NCI-H187 treated with DMSO at 0.1 percent for 48 hours (cell line): ENCODE measurements at places on chromosomes 11 and 22.

- DNase-seq = no peak
Observed at GRCh38 chr22:31313366-31314147, 21.3 kb upstream of the PIK3IP1 start.

DNA sequence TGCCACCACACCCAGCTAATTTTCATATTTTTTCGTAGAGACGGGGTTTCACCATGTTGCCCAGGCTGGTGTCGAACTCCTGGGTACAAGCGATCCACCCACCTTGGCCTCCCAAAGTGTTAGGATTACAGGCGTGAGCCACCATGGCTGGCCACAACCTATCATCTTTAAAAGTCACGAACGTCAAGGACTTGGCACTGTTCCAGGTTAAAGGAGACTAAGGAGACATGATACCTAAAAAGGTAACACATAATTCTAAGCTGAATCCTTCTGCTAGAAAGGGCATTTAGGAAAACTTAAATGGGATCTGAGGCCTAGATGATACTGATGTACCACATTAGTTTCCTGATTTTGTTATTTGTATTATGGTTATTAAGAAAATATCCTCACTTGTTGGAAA, 43.3 kb upstream of the SYT9 start:
- no peak for DNase-seq

- no peak for DNase-seq
Observed at GRCh38 chr22:45127866-45128265, 35.9 kb upstream of the NUP50 start.

- no peak for DNase-seq
Observed at GRCh38 chr11:117992136-117992535, 5.9 kb downstream of the IL10RA start.

DNA sequence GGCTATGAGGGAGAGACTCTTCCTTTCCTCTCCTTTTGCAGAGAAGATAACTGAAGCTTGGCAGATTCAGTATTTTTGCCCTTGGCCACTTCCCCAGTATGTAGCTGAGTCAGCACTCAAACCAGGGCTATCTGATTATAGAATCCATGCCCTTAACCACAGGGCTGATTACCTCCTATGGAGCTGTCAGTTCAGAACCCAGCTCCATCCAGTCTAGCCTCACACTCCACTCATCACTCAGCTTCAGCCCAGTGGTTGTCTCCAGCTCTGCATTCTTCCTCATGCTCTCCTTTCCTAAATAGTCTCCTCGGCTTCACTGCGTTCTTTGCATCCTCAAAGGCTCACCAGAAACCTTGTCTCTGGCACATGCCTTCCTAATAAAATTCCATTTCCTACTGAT, 151.6 kb upstream of the BLID start:
- DNase-seq = no peak

DNA sequence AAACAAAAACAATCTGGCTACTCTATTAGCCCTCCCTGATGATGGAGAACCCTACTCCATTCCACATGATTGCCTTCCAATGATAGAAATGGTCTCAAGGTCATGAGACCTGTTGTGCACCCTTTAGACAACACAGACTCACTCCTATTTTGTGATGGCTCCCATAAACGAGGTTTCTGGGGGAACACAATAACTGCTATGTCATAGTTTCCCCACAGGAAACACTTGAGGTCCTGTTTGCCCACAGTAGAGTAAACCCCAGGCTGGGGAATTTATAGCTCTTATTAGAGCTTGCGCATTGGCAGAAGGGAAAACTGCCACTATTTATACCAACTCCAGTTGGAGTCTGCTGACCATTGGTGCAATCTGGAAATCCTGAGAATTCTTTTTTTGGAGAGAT, 28.7 kb downstream of the MIF start:
- DNase-seq = no peak

GRCh38 chr11:16902182-16902581, 112.0 kb downstream of the PLEKHA7 start:
- DNase-seq = no peak

DNA sequence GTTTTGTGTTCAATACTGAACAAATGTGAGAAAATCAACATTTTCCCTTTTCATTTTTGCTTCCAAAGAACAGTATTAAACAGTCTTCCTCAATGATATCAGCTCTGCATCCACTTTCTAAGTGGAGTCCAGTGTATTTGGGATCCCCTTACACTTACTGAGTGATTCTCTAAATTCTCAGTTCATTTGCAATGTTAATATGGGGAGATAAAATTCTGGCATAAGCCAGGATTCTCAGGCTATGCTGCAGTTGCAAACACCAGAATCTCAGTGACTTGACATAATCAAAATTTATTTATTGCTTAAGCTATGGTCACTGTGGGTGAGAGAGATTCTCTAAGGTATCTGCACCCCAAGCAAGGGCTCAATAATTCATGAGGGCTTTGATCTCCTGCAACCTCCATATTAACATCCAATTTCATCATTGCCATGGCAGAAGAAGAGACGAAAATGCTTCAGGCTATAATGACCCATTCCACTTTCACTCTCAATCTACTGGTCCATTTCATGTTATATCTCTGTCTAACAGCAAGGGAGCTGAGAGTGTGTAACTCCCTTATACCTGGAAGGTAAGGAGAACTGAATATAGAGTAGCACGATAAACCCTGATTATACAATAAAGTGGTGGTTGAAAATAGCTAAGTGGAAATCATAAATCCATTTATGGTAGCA, 64.1 kb upstream of the CARD18 start:
- DNase-seq = no peak

DNA sequence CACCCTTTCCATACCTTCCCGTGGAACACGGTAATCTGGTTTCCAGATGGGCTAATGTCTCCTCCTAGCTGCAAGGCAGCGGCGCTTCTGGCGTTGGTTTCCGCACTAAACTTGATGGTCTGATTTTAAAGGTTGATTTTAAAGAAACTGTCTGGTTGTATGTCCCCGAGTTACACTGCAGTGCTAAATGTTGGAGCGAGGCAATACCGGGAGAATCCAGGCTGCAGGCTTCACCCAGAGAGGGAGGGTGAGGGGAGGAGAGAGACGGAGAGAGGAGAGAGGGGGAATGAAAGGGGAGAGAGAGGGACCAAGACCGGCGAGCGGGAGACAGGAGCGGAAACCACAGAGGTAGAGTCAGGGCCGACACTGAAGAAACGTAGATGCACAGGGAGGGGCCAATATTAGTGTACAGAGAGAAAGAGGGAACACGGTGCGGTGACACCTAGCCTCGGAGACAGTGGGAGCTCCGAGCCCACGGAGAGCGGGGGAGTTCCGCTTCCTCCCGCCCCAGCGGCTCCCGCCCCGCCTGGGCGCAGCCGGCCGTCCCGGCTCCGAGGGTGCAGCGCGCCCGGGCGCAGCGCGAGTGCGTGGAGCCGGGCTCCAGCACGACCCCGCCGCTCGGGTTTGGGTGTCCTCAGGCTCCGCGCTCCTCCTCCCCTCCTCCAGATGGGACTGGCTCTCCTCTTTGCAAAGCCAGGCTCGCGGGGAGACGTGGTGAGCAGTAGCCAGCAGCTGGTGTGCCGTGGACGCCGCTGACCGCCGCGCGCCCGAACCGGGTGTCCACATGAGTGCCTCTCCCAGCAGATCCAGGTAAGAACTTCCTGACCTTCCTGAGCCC, 71.9 kb upstream of the GRAMD1B start:
- DNase-seq = no peak

DNA sequence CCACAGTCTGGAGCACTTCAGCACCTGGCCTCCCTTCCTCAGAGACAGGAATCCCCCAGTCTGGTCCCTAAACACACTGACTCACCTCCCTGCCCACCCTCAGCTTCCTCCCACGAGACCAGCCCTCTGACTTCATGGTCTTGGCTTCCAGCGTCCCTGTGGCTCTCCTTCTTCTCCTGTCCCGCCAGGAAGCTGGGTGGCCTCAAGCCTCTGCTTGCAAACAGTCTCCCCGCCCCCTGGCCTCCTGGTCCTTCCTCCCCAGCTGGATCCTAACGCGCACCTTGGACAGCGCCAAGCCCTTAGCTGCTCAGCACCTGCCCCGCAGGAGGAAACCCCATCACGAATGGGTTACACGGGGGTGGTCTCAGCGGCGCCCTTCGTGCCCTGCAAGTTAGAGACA, 4.5 kb downstream of the NCF4 start:
- no peak for DNase-seq
